NAMALWA (cell line): ENCODE measurements at places on chromosomes 11 and 22.

DNA sequence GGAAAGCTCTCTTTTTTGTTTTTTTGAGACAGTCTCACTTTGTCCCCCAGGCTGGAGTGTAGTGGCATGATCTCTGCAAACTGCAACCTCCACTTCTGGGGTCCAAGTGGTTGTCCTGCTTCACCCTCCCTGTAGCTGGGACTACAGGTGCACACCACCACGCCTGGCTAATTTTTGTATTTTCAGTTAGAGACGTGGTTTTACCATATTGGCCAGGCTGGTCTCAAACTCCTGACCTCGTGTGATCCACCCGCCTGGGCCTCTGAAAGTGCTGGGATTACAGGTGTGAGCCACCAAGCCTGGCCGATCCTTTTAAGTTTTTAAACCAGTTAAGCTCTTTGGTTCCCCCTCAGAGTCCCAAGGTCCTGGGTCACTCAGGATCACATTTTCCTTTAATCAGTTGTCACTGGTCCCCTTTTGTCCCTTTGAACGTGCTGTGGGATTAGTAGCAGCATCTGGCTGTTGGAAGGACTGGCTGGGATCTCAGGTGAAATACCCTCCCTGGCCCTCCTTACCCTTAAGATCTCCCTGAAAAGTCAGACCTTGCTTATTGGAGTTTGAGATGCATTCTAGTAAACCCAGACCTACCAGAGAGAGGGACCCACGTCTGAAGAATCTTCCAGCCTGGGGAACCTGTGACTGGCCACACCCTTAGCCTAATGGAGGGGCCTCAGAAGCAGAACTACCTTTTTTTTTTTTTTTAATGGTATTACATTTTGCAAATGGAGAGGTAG, 8.1 kb downstream of the MALAT1 start:
- peak; percentile 82 for DNase-seq

- no peak for DNase-seq
These were observed 26.5 kb downstream of the CTNND1 start for GRCh38 chr11:57787920-57788702.

DNA sequence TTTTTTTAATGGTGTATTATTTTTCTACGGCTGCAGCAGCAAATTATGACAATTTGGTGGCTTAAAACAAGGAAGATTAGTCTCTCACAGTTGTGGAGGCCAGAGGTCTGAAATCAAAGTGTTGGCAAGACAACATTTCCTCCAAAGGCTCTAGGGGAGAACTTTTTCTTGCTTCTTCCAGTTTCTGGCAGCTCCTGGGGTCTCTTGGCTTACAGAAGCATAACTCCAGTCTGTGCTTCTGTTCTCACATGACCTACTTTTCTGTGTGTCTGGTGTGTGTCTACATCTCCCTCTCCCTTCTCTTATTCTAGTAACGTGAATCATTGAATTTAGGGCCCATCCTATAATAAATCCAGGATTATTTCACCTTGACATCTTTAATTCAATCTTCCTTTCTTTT, 551.9 kb upstream of the LUZP2 start:
- no peak for DNase-seq

- no peak for DNase-seq
These were observed 50.3 kb upstream of the E2F8 start for GRCh38 chr11:19291064-19291463.

DNA sequence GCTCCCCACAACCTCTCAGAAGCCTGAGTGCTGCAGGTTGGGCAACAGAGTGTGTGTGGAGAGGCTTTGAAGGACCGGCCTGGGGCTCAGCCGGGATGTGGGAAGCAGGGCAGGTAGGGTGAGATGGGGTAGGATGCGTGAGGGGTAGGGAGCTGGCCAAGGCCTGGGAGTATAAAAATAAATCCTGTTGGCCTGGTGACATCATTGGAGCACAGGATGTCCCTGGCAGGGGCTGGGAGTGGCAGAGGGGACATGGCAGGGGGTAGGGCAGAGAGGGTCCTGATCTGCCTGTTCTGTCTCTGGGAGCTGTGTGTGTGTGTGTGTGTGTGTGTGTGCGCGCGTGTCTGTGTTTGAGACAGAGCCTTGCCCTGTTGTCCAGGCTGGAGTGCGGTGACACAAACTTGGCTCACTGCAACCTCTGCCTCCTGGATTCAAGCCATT, 28.6 kb downstream of the TEF start:
- DNase-seq = no peak

DNA sequence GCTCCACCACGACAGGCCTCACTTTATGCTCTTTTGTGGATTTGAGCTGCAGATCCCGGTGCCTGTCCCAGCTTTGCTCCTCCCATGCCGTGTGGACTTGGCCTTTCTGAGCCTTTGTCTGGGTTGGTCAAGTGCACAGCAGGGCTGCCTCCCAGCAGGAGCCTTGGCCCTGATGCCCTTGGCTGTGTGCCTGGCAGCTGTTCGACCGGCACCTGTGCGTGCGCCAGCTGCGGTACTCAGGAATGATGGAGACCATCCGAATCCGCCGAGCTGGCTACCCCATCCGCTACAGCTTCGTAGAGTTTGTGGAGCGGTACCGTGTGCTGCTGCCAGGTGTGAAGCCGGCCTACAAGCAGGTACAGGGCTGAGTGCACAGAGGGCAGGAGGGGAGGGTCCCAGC, 46.5 kb downstream of the MYO7A start:
- no peak for DNase-seq

GRCh38 chr11:133697161-133697560, 148.2 kb downstream of the SPATA19 start:
- no peak for DNase-seq

DNA sequence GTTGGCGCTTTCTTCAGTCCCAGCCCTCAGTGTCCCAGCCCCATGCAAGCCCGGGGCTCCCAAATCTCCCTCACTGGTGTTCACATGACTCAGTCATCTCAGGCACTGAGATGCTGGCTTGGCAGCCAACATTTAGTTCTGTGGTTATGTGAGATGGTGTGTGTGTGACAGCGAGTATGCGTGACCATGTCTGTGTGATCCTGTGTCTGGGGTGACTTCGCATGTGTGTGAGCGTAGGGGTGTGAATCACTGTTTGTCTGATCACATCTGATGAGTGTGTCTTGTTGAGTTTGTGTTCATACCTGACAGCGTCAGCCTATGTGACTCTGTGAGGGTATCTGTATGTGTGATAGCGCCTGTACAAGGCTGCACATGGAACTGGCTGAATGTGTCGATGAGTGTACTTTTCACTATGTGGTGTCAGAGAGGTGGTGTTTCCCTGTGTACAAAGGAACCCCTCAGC, 16.2 kb downstream of the CREB3L1 start:
- no peak for DNase-seq

GRCh38 chr22:19429950-19430889, 1.3 kb downstream of the HIRA start:
- peak; percentile 74 for DNase-seq

DNA sequence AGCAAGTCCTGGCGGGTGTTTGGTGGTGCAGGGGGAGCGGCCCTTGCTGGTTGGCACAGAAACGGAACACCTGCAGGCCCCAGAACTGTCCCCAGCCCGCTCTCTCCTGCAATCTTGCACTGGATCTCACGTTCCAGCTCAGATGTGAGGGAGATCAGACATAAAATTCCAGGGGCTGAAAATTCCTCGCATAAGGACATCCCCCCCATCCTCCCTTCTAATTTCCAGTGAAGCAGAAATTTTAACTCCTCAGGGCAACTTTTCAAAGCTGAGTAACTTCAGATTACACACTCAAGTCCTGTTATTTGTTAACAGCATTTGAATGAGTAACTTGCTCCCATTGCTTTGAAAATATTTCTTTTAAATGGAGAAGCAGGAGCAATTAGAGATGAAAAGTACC, 40.3 kb upstream of the RASSF10 start:
- DNase-seq = no peak

GRCh38 chr22:20565079-20565734, 57.8 kb downstream of the MED15 start:
- peak; percentile 17 for DNase-seq
